ENCODE measurements at places on chromosomes 2 and 18.
A peak's percentile ranks its signal among the peaks of the same experiment; 100 is the strongest.

DNA sequence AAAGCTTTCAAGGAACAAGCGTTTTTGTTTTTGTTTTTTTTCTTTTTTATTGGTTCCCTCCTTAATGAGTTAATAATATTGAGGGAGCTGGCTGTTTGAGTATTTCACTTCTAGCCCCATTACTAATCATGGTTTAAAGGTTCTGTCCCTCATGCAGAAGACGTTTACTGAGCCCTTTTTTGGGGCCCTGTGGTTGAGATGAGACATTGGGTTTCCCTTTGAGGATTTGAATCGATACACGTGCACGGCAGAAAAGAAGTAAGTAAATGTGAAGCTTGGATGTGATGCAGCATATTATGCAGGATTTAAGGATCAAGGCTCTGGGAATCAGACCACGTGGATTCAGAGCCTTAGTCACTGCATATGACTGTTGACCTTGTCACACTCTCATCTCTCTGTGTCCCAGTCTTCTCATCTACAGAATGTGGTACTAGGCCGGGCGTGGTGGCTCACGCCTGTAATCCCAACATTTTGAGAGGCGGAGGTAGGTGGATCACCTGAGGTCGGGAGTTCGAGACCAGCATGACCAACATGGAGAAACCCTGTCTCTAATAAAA lies 1.0 kb upstream of the CHST10 start:
- DNase-seq: no peak

- peak; percentile 42 for DNase-seq
These were observed 204.8 kb downstream of the TFCP2L1 start for GRCh38 chr2:121080013-121080772.

DNA sequence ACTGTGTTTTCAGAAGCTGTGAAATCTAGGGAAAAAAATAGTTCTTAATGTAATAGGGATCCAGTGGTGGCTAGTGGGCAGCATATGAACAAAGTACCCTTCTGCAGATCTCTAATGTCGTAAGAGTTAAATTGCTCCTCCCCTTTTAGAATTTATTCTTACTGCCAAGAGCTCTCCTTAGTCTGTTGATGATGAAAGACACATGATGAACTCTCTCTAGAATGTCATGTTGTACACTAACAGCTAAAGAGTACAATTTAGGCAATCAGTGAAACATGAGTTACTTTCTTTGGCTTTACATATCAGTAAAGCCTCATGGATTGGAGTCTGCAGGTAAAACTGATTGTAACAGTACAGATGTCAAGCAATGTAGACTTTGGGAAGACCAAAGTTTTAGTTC lies 84.2 kb downstream of the SLC39A10 start:
- no peak for DNase-seq

GRCh38 chr2:68428126-68428525 lies 39.0 kb downstream of the FBXO48 start:
- DNase-seq: no peak
